Activated T-cell treated with anti-CD3 and anti-CD28 coated beads, Interleukin-2, amount 50 U/mL, for 24 hours (primary cell): ENCODE measurements at places on chromosomes 3 and 15.

GRCh38 chr3:62926494-62926893 lies 51.3 kb upstream of the CADPS start:
- no peak for DNase-seq

DNA sequence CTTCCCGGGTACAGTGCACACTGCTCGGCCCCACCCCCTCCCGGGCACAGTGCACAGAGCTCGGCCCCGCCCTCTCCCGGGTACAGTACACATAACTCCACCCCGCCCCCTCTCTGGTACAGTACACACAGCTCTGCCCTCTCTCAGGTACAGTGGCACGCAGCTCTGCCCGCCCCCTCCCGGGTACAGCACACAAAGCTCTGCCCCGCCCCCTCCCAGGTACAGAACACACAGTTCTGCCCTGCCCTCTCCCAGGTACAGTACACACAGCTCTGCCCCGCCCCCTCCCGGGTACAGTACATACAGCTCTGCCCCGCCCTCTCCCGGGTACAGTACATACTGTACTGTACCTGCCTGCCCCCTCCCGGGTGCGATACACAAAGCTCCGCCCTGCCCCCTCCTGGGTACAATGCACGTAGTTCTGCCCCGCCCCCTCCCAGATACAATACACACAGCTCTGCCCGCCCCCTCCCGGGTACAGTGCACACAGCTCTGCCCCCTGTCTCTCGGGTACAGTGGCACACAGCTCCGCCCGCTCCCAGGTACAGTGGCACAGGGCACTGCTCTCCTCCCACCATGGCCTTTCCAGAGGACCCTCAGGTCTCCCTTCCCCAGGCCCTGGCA lies 16.4 kb upstream of the PRR20G start:
- no peak for DNase-seq

DNA sequence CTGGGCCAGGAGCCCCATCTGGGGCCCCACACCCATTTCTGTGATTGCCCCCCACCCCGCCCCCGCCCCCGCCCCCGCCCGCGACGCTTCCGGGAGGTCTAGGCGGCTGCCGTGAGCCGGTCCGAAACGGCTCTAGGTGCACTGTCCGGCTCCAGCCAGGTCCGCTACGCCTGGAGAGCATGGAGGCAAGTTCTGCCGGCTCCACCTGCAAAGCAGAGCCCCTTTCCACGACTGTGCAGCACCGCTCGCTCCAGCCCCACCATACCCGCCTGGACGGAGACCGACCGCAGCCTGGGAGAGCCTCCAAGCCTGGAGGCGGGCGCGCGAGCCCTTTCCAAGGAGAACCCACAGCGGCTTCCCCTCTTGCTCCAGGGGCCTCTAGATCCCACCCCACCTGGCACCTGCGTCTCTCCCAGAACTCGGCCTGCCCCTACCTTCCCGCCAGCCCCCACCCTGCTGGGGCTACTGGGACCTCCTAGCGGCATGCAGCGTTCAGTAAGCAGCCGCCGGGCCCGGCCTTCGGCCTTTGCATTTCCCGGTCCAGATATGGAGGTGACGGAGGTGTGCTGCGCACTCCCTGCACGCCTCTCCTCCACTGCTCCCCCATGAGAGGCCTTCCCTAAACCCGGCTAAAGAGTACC lies 66.2 kb downstream of the KLF13 start:
- DNase-seq: peak; percentile 53

- DNase-seq: no peak
Observed at GRCh38 chr15:89628301-89628700, 27.0 kb downstream of the KIF7 start.

- DNase-seq: no peak
Observed at GRCh38 chr3:149706905-149707304, 45.4 kb downstream of the COMMD2 start.

GRCh38 chr15:63473007-63473748 lies 31.2 kb upstream of the USP3 start:
- DNase-seq: peak; percentile 26

GRCh38 chr3:138132239-138132638 lies at the start of gene A4GNT:
Gene A4GNT (minus strand): TSS chr3:138132390. CDS start chr3:138131256, 1,134 bp downstream.
- DNase-seq: no peak

DNA sequence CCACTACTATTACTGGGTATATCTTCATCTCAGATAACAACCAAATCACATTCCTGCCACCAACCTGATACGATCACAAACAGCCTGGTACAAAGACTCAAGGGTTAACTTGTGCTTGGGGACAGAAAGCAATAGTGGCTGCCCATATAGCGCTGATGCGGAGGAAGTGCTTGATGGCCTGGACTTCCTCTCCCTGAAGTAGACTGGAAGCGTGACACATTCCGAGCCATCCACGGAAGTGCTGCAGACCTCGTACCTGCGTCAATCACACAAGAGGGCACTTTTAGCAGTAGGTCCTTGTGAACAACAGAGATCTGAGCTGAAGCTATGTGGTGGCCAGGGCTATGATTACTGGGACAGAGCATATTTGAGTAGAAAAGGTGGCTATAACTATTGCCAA lies 17.3 kb upstream of the C3orf62 start:
- no peak for DNase-seq

DNA sequence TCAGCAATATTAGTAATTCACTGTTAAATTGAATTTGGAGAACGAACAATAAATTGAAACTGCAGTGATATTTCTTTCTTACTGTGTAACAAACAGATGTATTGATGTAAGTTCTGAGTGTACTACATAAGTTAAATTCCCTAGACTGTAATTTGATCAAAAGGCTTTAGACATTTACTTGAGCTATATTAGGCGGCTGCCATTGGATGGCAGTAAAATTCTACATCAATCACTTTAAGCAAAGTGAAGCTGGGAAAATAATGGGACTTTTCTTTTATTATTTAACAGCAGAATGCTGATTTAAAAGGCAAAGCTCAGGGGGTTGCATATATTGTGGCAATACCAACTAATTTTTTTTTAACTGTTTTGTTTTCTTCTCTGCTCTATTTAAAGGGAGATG lies 212.6 kb upstream of the PLSCR5 start:
- no peak for DNase-seq

DNA sequence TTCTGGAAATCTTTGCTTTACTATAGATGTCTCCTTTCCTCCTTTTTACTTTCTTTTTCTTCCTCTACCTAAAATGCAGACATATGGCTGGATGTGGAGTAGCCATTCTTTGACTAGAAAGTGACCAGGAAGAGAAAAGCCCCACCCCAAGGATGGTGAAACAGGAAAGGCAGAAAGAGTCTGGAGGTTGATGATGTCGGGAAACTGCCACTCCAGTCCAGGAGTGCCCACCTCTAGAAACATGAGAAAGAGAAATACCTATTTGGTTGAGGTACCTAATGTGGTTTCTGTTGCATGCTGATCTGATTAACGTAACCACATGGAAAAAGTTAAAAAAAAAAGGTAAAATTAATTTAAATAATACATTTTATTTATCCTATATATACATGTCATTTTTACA lies 55.2 kb upstream of the SSR3 start:
- no peak for DNase-seq

DNA sequence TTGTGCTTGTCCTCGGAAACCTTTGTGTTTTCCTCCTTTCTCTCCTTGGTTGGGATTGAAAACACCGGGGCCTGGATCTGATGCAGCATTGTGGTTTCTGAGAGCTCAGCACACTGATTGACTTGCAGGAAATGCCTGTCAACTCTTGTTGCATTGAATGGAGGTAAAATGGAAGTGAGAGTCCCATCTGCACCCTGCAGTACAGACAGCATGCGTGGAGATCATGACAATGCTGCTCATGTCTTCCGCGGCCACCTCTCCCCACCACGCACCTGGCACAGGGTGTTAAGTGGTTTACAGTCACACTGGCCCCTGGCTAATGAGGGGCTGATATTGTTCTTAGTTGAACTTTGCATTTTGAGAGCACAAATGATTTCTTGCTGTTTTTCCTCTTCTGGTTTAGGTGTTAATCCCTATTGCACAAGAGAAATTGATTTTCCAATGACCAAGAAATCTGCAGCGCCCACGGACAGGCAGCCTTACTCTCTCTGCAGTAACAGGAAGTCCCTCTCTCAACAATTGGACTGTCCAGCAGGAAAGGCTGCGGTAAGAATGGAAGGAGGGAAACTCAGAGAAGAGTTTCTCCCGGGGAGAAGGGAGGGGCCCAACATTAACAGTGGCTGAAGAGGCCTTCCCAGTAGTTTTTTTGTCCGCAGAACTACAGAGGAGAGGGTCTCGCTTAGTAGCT lies 58.5 kb downstream of the STARD5 start:
- no peak for DNase-seq

- no peak for DNase-seq
Observed at GRCh38 chr3:132405188-132405587, 12.1 kb upstream of the DNAJC13 start.
